Ovary (tissue), 10 donors: ENCODE measurements at places on chromosomes 11 and 22.

DNA sequence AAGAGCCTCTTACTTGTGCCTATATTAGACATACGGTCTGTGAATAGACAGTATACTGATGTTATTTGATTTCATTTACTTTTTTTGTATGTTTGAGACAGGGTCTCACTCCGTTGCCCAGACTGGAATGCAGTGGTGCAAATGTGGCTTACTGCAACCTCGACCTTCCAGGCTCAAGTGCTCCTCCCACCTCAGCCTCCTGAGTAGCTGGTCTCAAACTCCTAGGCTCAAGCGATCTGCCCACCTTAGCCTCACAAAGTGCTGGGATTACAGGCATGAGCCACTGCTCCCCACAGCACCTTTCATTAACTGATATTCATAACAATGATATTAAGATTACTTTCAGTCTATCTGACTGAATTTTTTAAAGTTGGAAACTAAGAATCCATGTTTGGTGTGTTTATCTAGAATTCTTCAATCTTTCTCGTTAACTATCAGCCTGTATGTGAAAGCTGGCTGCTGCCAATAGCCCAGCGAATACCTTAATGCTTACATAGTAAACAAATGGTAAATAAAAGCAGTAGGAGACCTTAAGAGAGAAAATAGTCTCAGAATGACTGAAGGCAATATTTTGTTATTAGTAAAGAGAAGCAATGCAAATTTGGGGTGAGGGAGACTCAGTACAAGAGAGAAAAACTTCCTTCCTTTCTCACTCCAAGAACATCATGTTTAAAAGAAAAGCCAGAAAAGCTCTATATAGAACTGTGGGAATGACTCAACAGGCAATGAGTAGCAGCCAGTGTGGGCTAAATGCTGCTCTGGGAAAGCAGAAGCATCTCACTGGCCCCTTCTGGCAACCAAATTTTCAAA, 101.9 kb downstream of the MRTFA start:
- no peak for DNase-seq

GRCh38 chr11:81897639-81898038, 836.0 kb downstream of the FAM181B start:
- DNase-seq, result no peak

GRCh38 chr11:48022445-48022844, 42.1 kb downstream of the PTPRJ start:
- no peak for DNase-seq

DNA sequence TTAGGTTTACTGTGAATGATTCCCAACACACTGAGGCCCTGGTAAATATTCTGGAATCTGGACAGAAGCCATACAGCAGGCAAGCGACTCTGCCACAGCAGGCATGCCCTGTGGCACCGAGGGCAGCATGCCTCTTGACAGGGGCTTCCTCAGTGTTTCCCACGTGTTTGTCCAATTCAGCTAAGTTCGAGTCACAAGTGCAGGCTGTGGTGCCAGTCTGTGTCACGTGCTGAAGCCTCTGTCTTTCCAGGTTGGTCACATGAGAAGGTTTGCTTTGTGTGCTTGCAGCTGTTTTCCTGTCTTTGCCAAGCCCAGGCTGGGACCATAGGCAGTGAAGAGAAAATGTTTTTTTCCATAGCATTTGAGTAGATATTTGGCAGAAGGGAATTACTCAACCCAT, 2.4 kb upstream of the PPFIBP2 start:
- DNase-seq, result peak; percentile 60

DNA sequence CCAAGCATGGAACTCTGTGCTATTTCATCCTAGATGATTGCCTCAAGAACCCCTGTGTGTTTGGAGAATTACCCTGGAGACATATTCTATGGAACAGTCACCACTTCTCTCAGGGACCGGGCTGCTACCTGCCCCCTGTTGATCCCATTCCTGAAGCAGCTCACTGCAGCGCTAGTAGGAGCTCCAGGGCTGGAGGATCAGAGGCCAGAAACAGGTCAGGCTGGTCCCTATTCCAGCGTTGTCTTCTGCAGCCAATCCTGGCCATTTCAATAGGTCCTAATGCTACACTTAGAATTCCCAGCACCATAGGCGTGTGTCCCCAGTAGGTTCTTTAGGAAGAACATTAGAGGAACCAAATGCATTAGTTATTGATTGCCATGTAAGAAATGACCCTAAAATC, 48.9 kb downstream of the BTG4 start:
- DNase-seq, result no peak

GRCh38 chr11:73757598-73757997, 3.3 kb downstream of the RAB6A start:
- no peak for DNase-seq

- no peak for DNase-seq
These were observed 7.8 kb upstream of the BCL9L start for GRCh38 chr11:118933486-118933885.

GRCh38 chr11:129023968-129024676, 81.5 kb upstream of the TP53AIP1 start:
- no peak for DNase-seq

GRCh38 chr22:17537155-17537554, 26.1 kb upstream of the SLC25A18 start:
- no peak for DNase-seq

GRCh38 chr22:27630754-27631153, 170.8 kb downstream of the MN1 start:
- no peak for DNase-seq

DNA sequence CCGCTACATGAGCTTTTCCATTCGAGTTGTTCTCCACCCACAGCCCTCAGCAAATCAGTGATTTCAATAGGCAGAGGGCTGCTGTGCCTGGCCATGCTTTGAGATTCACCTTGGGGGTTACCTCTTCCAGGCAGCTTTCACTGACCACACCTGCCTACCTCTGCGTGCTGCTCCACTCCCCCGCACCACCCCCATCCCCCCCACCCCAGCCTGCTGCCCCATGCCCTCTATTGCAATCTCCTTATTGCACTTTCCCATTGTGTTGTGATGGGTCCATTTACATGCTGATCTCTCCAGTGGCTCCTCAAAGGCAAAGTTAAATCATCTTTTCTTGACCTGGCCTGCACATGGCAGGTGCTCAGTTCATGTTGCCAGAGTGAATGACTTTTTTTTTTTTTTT, 18.0 kb upstream of the POLA2 start:
- no peak for DNase-seq

- DNase-seq, result no peak
These were observed 3.6 kb upstream of the CCDC81 start for GRCh38 chr11:86370922-86371594.

DNA sequence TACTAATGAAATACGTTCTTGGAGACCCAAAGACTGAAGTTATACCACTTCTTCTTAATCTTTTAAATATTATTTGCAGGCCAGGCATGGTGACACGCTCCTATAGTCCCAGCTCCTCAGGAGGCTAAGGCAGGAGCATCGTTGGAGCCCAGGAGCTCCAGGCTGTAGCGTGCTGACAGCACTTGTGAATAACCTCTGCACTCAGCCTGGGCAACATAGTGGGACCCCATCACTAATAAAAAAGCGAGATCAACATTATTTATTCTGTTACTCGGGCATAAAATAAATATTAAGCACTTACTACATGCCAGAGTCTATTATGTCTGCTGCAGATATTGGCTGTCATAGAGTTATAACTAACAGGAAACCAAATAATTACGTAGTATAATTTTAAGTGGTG, 720 bp upstream of the MED17 start:
- DNase-seq, result no peak

DNA sequence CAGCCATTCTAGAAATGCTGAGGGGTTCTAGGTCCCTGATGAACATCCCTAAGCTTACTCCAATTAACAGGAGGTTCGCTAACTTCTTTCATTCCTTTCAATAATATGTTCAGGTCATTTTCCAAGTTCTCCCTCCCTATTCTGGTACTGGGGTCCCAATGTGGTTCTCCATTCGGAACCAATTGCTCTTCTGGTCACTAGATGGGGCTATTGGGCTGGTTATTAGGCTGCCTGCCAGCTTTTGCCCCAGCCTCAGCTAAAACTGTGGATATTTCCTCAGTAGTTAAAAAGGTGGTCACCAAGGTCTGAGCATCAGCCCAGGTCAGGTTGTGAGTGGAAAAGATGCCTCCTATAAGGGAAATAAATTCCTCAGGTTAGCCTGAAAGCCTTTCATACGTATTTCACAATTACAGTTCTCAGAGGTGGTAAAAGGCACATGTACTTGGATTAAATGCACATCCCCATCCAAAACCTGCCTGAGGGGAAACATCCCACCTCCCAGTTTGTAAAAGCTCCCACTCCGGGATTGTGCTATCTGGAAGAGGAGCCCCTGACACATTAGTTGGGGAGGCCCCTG, 161.1 kb upstream of the CCDC179 start:
- DNase-seq, result no peak

GRCh38 chr11:133992121-133992520, 35.4 kb upstream of the IGSF9B start:
- no peak for DNase-seq

- DNase-seq, result peak; percentile 18
These were observed 3.9 kb upstream of the RANBP1 start for GRCh38 chr22:20111689-20112622.

- no peak for DNase-seq
These were observed 29.0 kb upstream of the KRTAP5-7 start for GRCh38 chr11:71498091-71498490.
